ENCODE measurements at places on chromosomes 5 and 9.

GRCh38 chr5:176652136-176652535 is 4.9 kb downstream of the TSPAN17 start:
- no peak overlapping the region for H3K4me3 ChIP-seq
- peaks cover 9% of the 10 kb centered on the region for H3K36me3 ChIP-seq
- H3K27ac ChIP-seq, result no peak overlapping the region
- peaks cover 48% of the 10 kb centered on the region for H3K4me1 ChIP-seq

DNA sequence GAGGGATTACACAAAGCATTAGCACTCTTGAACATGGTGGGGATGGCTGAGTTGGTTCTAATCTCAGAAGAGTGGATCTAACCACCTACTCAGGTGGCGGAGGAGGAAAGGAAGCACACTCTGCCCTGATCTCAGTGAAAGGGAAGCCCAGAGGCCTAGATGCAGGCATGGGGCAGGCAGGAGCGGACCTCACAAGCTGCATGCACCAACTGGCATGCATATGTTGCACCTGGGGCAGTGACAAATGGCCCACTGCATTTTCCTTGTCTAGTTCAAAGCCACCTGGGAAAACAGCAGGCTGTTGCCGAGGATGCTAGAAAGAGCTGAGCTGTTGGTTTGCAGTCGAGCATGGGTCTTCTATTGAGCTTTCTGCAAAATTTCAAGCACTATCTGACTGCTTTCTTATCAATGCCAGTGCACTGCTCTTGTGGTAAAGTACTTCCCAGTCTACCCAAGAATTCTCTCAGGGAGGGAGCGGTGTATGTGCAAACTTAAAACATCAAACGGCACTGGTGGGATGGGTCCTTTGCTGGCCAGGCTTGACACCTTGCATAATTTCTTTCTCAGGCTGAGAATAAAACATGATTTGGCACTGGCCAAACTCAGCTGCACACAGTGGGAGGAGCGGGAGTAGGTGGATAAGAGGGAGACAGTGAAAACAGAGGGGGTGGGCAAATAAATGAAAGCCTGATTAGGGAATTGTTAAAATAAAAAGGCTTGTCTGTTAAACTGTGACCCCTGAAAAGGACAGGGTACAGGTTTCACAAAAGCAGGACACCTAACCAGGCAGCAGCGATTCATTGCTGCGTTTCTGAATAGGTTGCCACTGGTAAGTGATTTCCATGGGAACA is 108.9 kb downstream of the MARCHF3 start:
- no peaks in the 10 kb centered on the region for H3K27me3 ChIP-seq
- no peak for DNase-seq
- H3K4me3 ChIP-seq, result no peak overlapping the region

GRCh38 chr5:7878381-7878873 is 9.5 kb downstream of the MTRR start:
- no peaks in the 10 kb centered on the region for H3K27me3 ChIP-seq
- H3K4me3 ChIP-seq, result no peak overlapping the region
- peak overlapping the region; percentile 80 for H3K27ac ChIP-seq
- H3K4me1 ChIP-seq, result peaks cover 47% of the 10 kb centered on the region
- no peak for DNase-seq

DNA sequence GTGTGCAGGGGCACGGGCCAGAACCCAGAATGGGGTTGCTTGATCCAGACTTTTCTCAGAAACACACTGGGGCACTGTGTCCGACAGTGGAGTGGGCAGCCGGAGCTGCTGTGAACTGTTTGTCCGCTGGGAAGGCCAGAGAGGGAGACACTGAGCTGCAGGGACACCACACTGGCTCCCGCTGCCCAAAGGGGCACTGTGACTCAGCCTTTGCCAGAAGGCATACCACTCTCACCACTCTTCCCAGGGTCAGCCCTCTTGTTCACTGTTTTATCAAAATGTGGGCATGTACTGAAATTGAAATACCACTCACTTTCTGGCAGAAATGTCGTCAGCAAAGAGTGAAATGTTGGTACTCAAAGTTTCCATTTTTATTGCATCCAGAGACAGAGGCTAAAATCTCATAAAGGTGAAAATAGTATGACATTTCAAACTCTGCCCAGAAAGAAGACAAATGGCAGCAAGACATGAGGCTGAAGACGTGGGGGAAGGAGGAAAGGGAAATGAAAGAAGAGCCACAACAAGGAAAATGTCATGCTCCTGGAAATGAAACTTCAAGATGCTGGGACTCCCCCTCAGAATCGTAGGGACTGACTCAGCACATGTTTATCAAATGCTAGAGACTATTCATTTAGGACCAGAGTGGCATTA is 4.5 kb upstream of the IL7R start:
- peaks cover 37% of the 10 kb centered on the region for H3K36me3 ChIP-seq
- DNase-seq, result no peak
- H3K27ac ChIP-seq, result peak overlapping the region; percentile 99
- no peaks in the 10 kb centered on the region for H3K27me3 ChIP-seq
- peak overlapping the region; percentile 77 for H3K4me3 ChIP-seq
- peaks cover 46% of the 10 kb centered on the region for H3K4me1 ChIP-seq

GRCh38 chr9:77587042-77587441 is 61.1 kb downstream of the GNA14 start:
- no peaks in the 10 kb centered on the region for H3K36me3 ChIP-seq
- DNase-seq, result no peak
- H3K4me1 ChIP-seq, result no peaks in the 10 kb centered on the region
- no peak overlapping the region for H3K4me3 ChIP-seq
- H3K27ac ChIP-seq, result no peak overlapping the region
- peaks cover 7% of the 10 kb centered on the region for H3K27me3 ChIP-seq

GRCh38 chr9:37011530-37011929 is 22.5 kb downstream of the PAX5 start:
- H3K27ac ChIP-seq, result no peak overlapping the region
- H3K4me3 ChIP-seq, result no peak overlapping the region
- peaks cover 1% of the 10 kb centered on the region for H3K36me3 ChIP-seq
- peaks cover 71% of the 10 kb centered on the region for H3K27me3 ChIP-seq

- no peaks in the 10 kb centered on the region for H3K27me3 ChIP-seq
- H3K4me1 ChIP-seq, result peaks cover 5% of the 10 kb centered on the region
- no peak overlapping the region for H3K27ac ChIP-seq
- H3K36me3 ChIP-seq, result peaks cover 2% of the 10 kb centered on the region
- DNase-seq, result no peak
- H3K4me3 ChIP-seq, result no peak overlapping the region
Measured at GRCh38 chr9:125293134-125293533, 31.5 kb downstream of the GAPVD1 start.

GRCh38 chr5:75050415-75050814 is 1.9 kb downstream of the GCNT4 start:
- peaks cover 76% of the 10 kb centered on the region for H3K4me1 ChIP-seq
- peak overlapping the region; percentile 76 for H3K4me3 ChIP-seq

DNA sequence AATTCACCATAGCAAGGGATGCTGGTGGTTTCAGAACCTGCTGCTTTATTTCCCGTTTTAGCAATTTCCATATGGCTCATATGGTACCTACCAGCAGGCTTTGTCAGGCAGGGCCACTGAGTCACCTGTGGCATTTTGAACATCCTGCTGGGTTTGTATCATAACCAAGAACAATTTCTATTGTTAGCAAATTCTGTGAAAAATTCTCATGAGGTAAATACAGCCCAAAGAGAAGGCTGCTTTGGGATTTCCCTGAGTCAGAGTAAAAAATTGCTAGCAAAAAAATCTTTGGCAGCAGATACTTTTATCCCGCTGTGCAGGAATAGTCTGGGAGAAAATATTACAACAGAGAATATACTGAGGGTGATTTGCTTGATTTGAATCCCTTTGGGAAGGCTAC is 52.7 kb downstream of the PRR16 start:
- no peaks in the 10 kb centered on the region for H3K4me1 ChIP-seq

Data from central memory CD8-positive, alpha-beta T cell (primary cell).